ENCODE measurements at places on chromosomes 4 and X. TPM values are rescaled to one million over a fixed set of nuclear protein-coding genes. Genes with fewer than 3 reads are reported as not detected.
A peak's percentile ranks its signal among the peaks of the same experiment; 100 is the strongest.

DNA sequence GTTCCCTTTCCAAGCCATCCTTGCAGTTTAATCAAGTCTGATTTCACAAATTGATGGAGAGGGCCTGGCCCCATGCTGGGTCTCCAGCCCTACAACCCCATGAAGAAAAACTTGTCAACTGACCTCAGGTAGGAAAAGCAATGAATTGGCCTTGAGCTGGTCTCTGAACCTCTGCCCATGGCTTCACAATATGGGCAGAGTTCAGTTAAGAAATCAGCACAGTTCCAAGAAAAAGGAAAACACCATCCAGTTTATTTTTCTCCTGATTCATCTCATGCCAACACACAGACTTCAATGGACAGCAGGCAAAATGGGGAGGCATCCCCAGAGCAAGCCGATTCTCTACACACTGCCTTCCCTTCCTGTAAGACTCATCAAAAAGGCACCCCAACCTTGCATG lies 3.3 kb downstream of the RIPPLY1 start:
- no peak for DNase-seq

- DNase-seq: peak; percentile 37
Observed at GRCh38 chr4:86670756-86671155, 76.6 kb downstream of the PTPN13 start.

DNA sequence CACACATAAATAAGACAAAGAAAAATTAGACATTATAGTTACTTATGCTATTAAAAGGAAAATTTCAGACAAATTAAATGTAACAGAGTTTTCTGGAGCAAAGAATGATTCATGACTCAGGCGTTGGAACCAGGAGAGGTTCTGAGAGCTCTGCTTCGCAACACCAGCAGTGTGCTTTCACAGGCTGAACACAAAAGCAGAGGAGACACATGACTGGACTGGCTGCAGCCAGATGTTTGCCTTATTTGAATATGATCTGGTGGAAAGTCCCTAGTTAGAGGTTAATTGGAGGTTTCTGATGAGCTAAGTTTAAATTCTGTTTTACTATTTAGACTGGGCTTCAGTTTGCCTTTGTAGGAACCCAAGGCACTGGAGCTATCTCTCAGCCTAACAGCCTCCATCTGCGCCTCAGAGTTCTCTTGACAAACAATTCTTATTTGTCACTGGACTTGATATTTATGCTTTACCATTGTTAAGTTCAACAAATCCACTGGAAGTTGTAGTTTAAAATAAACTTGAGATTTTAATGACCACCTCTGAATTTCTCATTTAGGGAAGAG lies 16.2 kb downstream of the BOD1L1 start:
- DNase-seq: no peak

Gene SMIM43
- polyA plus RNA-seq: 3.2 TPM

GRCh38 chr4:124030147-124030546 lies 633.6 kb downstream of the SPRY1 start:
- peak; percentile 80 for DNase-seq

Gene TCP11X1
- not detected for polyA plus RNA-seq

- peak; percentile 3 for DNase-seq
Observed at GRCh38 chr4:64784125-64784524, 374.9 kb upstream of the TECRL start.

- no peak for DNase-seq
Observed at GRCh38 chr4:20185103-20185502, 66.6 kb upstream of the SLIT2 start.

Gene GRID2
- 0.65 TPM for polyA plus RNA-seq

- DNase-seq: no peak
Observed at GRCh38 chrX:139720136-139720535, 12.2 kb upstream of the MCF2 start.

GRCh38 chr4:67983333-67983732 lies 20.0 kb upstream of the TMPRSS11A start:
- DNase-seq: no peak

Gene ANK2
- 356 TPM for polyA plus RNA-seq

Gene PLAC1
- polyA plus RNA-seq: 2.7 TPM

- DNase-seq: no peak
Observed at GRCh38 chr4:30760551-30760950, 40.4 kb downstream of the PCDH7 start.

- DNase-seq: no peak
Observed at GRCh38 chrX:30153881-30154260, 61.5 kb upstream of the MAGEB2 start.

Gene C4orf36
- not detected for polyA plus RNA-seq

GRCh38 chr4:23856630-23857029 lies 33.2 kb downstream of the PPARGC1A start:
- DNase-seq: no peak

Gene XPNPEP2
- polyA plus RNA-seq: 5.2 TPM

DNA sequence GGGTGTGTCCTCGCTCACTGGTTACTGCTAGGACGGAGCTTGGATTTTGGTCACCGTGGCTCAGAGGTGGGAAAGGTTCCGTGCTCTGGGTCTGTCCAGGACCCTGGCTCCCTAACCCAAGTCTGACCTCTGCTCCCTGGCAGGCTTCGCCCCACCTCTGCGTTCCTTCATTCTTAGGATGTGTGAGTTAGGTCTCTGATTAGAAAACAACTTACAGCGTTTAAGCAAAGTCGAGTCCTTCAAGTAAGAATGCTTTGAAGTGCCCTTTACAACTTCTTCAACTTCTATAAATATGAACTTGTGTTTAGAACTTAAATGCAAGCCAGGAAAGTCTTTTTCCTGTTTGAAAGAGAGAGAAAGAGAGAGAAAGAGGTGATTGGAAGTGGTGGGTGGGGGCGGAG lies 891 bp downstream of the TLR2 start:
- DNase-seq: no peak
